ENCODE measurements at places on chromosomes 16 and 17.

DNA sequence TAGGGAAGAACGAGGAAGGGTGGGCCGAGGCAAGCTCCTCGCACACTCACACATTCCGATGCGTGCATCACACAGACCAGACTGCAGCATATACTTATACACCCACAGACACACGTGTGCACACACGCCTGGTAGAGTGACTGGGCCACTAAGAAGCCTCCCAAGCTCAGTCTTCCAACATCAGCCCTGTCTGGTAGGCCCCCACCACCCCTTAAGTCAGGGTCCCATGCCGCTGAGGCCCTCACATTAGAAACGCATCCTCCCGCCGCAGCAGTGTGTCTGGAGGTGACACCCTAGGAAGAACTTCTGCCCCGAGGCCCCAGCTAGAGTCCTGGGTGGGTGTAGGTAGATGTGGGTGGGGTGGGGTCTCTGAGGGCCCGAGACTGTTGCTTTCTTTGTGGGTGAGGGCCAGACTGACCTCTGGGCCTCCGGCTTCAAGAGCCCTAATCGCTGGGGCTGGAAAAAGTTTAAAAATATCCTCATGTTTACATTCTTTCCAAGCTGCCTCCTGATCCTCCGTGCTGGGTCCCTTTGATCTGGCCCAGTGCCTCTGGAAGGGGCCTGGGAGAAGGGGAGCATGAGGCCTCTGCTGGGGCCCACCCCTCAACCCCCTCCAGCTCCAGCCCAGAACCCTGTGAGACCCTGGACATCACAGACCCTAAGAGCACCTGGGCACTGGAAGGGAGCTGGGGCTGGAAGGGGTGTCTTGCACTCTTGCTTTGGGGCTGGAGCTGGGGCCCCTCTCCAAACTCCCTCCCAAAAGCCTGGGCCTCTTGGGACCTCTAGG lies 13.6 kb downstream of the CDH16 start:
- no peak for DNase-seq

GRCh38 chr16:17448640-17449638 lies 21.8 kb downstream of the XYLT1 start:
- DNase-seq, result no peak

DNA sequence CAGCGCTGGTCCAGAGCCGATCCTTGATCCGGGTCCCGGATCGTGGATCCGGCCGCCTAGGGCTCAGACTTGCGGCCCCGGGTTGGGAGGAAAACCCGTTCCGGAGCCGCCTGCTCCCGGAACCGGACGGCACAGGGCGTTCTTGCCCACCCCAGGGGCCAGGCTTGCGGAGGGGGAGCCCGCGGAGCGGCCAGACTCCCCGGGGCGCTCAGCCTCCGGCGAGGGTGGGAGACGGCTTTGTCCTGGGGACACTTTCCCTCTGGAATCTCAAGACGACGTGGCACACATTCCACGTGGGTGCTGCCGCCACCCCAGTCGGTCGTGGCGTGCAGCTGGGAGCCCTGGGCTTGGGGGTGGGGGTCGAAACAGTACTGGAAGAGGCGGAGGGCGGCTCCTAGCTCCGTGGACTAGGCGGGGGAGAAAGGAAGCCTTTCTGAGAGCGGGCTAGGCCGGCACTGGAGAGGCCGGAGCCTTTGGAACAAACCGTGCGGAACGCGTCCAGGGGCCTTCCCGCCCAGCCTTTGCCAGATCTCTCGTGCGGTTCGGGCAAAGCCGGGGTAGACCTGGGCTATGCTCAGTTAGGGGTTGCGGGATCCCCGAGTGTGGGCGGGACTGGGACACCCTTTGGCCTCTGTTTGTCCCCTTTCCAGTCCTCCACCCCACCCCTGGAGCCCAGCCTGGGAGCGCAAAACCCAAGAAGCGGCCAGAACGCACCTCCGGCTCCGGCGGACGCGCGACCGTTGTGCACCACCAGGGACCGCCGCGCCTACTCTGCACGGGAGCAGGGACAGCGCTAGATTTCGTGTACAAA lies 26.5 kb downstream of the SREBF1 start:
- no peak for DNase-seq

- DNase-seq, result no peak
Measured at GRCh38 chr16:17470908-17471718, at the start of gene XYLT1. XYLT1 (minus strand) TSS chr16:17470960; CDS start chr16:17470796, 164 bp downstream.

- no peak for DNase-seq
Measured at GRCh38 chr16:89023151-89023551, 46.1 kb upstream of the CBFA2T3 start.

- no peak for DNase-seq
Measured at GRCh38 chr16:79714440-79714839, 113.9 kb upstream of the MAF start.

DNA sequence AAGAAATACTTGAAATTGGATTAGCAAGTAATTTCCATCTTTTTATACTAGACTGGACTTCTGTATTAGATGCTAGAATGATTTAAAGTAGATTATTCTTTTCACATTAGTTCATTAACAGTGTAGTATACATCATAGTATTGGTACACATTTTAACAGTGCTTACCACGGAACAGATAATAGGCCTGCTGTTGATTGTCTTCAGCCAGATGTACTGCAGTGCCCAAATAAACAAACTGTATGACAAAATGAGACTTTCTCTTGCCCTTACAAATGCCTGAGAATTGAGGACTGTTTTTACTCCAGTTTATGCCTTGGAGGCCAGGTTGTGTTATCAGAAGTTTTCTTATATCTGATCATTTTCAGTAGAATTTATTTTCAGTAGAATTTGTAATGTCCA lies 631 bp downstream of the EVI2A start:
- no peak for DNase-seq

DNA sequence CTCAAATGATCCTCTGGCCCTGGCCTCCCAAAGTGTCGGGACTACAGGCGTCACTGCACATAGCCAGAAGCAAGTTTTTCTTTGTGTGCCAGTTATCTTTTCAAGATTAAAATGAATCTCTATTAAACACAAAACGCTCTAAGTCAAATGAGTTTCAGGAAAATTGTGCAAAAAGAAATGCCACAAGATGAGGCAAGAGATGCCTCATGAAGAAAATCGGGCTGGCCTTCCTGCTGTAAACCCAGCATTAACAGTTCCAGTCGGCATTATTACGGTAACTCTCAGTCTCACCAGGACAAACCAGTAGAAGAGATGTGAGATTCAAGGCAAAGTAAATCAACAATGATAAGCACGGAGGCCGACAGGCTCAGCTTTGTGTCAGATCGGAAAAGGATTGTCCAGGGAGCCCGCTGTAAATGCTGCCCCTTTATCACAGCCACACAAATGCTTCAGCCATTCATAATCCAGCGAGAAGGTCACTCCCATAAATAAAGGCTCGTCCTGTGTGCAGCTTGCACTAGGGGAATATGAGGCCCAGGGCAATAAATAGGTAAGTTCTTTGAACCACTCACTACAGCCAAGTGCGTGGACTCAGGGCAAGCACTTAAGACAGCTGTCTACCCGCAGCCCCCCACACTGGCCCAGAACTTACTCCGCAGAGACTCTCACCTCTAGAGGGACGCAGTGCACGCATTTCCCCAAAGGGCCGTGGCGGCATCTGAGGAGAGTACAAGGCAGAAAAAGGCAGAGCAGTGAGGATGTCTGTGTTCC lies 27.2 kb downstream of the NPLOC4 start:
- no peak for DNase-seq

DNA sequence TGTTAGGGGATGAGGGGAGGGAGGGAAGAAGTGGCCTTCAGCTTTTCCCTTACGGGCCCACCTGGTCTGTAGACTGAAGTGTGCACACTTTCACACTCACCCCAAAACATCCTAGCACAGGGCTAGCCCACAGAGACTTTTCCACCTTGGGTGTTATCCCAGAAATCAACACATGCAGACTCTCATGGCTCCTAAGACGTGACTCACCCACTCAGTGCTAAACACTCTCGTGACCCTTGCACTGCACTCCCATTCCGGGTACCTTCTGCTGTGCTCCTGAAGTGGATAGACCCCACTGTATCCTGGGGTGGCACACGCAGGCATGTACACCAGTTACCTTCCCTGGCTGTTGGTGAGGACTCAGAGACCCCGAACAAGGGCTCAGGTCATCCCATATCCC lies 23.0 kb upstream of the ABCC3 start:
- no peak for DNase-seq

- DNase-seq, result no peak
Measured at GRCh38 chr16:52680993-52681392, 134.1 kb upstream of the TOX3 start.

GRCh38 chr17:81159611-81160265 lies 5.6 kb upstream of the PVALEF start:
- no peak for DNase-seq

GRCh38 chr16:20147091-20147490 lies 73.4 kb upstream of the GPR139 start:
- DNase-seq, result no peak

DNA sequence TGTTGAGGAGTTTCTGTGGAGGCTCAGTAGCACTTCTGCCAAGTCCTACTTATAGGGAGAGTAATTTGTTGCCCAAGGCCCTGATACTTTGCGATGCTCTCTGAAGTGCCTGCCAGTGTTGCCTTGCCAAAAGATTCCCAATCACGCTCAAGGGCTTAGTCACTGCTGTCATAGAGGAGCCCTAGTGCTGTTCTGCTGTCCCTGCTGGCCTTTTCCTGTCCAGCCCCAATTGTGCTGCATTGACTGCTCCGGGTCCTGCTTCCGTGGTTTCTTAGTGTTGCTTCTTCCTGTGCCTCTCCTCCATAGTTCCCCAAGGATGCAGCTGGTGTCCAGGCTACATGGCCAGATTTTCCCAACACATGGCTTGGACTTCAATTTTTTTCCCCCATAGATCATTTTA lies 13.9 kb downstream of the NUP93 start:
- DNase-seq, result no peak

GRCh38 chr16:85204242-85205010 lies 92.2 kb upstream of the CIBAR2 start:
- no peak for DNase-seq

GRCh38 chr17:75594499-75595283 lies 7.1 kb downstream of the MYO15B start:
- DNase-seq, result no peak

DNA sequence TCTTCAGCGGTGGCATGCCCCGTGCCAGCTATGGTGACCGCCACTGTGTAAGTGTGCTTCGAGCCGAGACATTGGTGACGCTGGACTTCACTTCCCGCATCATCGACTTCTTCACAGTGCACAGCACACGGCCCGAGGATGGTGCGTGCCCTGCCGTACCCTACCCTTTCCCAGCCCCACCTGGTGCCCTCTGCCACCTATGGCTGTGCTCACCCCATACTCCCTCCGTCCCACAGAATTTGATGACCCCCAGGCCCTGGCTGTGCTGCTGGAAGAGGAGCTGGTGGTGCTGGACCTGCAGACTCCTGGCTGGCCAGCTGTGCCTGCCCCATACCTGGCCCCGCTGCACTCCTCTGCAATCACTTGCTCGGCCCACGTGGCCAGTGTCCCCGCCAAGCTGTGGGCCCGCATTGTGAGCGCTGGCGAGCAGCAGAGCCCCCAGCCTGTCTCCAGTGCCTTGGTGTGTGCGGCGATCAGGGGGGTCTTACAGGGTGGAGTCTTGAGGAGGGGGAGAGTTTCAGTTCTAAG lies 9.5 kb downstream of the LLGL1 start:
- DNase-seq, result no peak

- DNase-seq, result no peak
Measured at GRCh38 chr16:20318437-20318836, 8.9 kb downstream of the GP2 start.

DNA sequence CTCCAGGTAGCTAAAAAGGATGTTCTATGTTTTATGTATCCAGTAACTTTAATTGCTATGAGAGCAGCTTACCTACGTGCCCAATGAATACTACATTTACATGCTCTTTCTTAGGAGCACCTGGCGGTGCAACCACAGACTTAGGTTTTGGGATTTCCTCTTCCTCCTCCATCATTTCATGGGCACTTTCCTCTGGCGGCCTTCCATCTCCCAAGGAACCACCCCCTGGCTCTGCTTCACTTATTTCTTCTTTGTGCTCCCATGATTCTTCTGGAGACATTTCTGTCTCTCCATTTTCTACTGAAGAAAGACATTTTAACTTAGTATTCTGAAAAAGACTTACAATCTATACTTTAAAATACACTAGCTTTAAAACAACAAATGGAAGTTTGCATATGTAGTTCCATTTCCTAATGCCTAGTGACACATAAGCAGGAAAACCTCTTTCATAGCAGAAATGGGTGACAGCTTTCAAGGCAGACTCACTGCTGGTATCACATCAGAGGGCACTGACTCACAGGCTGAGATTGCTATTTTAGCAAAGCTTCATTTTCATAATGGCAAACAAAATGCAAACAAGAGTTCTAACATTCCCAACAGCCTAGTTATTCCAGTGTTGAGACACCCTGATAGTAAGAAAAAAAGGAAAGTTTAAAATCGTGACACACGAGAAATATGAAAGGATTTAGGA lies 19.1 kb downstream of the GSPT1 start:
- DNase-seq, result no peak

DNA sequence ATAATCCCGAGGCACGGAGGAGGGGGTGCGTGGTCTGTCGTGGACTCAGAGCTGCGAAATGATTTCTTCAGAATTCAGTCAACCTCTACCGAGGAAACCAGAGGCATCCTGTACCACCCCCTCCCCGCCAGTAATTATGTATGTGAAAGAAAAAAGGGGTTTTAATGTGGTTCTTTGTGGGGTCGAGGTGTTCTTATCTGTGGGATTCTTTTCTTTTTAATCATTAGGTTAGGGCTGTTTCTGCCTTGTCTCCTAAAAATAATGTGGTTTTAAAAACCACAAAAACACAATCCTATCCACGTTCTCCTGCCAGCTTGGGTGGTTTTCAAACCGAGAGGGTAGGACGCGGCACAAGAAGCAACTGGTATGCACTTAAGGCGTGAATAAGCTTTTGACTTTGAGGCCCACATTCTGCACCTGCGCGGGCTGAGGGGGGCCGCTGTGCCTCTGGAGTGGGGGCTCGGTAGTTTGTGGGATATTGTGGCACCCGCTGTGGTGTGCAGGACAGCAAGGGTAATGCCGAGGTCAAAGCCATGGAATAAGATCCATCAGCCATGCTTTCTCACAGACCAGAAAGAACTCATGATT lies 1.0 kb downstream of the SLC47A1 start:
- DNase-seq, result no peak

DNA sequence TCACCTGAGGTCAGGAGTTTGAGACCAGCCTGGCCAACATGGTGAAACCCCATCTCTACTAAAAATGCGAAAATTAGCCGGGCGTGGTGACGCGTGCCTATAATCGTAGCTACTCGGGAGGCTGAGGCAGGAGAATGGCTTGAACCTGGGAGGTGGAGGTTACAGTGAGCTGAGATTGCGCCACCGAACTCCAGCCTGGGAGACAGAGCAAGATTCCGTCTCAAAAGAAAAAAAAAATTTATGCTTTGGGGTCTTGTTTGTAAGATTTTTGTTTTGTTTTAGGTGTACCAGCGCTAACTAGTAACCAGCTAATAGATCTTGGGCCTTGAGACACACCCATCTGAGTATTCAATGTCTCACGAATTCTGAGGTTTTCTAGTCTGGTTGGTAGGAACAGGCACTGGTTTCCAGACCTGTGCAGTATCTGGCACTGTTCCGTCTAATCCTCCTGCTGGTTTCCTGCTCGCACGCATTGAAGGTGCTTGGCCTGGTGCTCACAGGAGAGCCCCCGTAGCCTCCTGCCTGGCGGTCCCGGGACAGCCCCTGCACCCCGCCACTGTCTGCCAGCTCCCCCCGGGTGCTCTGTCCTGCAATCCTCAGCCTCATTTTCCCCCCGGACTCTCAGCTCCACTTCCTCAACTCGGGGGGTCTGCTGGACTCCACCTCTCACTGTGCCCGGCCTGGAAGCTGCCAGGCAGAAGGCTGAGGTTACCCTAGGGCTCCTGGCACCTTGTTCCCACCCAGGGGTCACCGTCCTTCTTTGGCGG lies 10.6 kb upstream of the DUS1L start:
- DNase-seq, result no peak
